ENCODE measurements at places on chromosomes 3 and 15.
A peak's percentile ranks its signal among the peaks of the same experiment; 100 is the strongest.

DNA sequence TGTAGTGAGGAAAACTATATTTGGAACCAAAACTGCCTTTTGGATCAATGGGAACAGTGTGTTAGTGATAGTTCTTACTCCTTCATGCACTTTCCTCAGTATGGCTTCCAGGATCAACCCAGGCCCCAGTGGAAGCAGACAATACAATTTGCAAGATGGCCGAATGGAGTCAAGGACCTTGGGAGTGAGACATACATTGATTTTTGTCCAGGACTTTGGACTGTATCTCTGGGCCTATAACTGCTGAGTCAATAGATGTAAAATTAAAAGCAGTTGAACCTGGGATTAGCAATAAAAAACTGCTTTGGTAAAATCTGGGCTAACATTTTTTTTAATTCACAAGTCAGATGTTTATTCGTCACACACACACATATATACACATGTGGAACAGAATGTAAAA is 1.8 kb downstream of the ARRDC4 start:
- H3K36me3 ChIP-seq = no peaks in the 10 kb centered on the region
- no peak for DNase-seq
- no peak overlapping the region for H3K27ac ChIP-seq
- H3K27me3 ChIP-seq = no peaks in the 10 kb centered on the region
- H3K4me1 ChIP-seq = peaks cover 10% of the 10 kb centered on the region

DNA sequence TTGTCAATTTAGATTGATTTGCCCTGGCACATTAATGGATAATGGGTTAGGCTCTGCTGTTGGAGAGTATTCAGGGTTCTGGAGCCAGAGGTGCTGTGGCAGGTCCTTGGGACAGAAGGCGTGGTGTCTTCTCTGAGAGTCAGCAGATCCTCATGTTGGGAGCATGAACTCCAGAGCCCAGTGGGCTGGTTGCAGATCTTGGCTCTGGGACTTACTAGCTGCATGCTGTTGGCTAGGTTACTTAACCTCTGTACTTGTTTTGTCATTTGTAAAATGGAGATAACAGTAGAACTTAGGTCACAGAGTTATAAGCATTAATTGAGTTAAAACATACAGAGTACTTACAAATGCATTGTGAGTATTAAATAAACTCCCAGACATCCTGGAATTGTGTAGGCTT is 77.6 kb downstream of the CCK start:
- H3K4me3 ChIP-seq = no peak overlapping the region
- H3K4me1 ChIP-seq = peaks cover 28% of the 10 kb centered on the region
- peak; percentile 41 for DNase-seq

GRCh38 chr3:11385891-11386290 is 113.7 kb downstream of the ATG7 start:
- H3K27me3 ChIP-seq = no peaks in the 10 kb centered on the region
- H3K4me3 ChIP-seq = no peak overlapping the region
- no peaks in the 10 kb centered on the region for H3K36me3 ChIP-seq
- peaks cover 21% of the 10 kb centered on the region for H3K4me1 ChIP-seq
- peak overlapping the region; percentile 57 for H3K27ac ChIP-seq
- peak; percentile 92 for DNase-seq

GRCh38 chr3:131616719-131617118 is 113.9 kb upstream of the MRPL3 start:
- H3K27me3 ChIP-seq = no peaks in the 10 kb centered on the region
- no peaks in the 10 kb centered on the region for H3K4me1 ChIP-seq
- no peak overlapping the region for H3K4me3 ChIP-seq

GRCh38 chr3:119555309-119555735 is 4.1 kb downstream of the CD80 start:
- H3K27ac ChIP-seq = no peak overlapping the region
- no peaks in the 10 kb centered on the region for H3K4me1 ChIP-seq
- no peaks in the 10 kb centered on the region for H3K27me3 ChIP-seq
- DNase-seq = peak; percentile 31
- no peaks in the 10 kb centered on the region for H3K36me3 ChIP-seq

GRCh38 chr3:113293348-113293747 is 82.0 kb downstream of the BOC start:
- H3K27ac ChIP-seq = no peak overlapping the region
- H3K36me3 ChIP-seq = no peaks in the 10 kb centered on the region

DNA sequence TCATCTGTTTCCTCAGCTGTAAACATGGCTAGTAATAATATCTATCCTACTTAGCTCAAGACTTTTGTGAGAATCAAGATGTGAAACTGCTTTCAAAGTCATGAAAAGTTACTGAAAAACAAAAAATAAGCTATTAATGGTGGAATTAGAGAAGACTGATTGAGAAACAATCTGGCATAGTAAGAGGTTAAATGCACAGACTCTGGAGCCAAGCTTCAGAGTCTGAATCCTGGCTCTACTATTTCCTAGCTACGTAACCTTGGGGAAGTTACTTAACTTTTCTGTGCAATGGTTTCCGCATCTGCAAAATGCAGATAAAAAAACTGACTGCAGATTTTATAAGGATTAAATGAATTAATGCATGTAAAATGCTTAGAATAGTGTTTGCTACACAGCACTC is 28.8 kb downstream of the LRRFIP2 start:
- peaks cover 10% of the 10 kb centered on the region for H3K36me3 ChIP-seq
- H3K4me3 ChIP-seq = no peak overlapping the region
- H3K27ac ChIP-seq = no peak overlapping the region
- peak; percentile 37 for DNase-seq
- peaks cover 5% of the 10 kb centered on the region for H3K4me1 ChIP-seq
- no peaks in the 10 kb centered on the region for H3K27me3 ChIP-seq

- no peak for DNase-seq
- no peak overlapping the region for H3K27ac ChIP-seq
- H3K27me3 ChIP-seq = no peaks in the 10 kb centered on the region
- no peak overlapping the region for H3K4me3 ChIP-seq
- H3K36me3 ChIP-seq = no peaks in the 10 kb centered on the region
Measured at GRCh38 chr3:158508481-158508880, 62.5 kb upstream of the MLF1 start.

GRCh38 chr15:35728219-35728940 is 182.4 kb upstream of the DPH6 start:
- H3K27ac ChIP-seq = no peak overlapping the region
- no peaks in the 10 kb centered on the region for H3K36me3 ChIP-seq
- H3K4me1 ChIP-seq = peaks cover 8% of the 10 kb centered on the region
- no peak for DNase-seq
- H3K27me3 ChIP-seq = no peaks in the 10 kb centered on the region

GRCh38 chr15:27448986-27449385 is 478.0 kb downstream of the GABRG3 start:
- no peaks in the 10 kb centered on the region for H3K4me1 ChIP-seq
- no peak overlapping the region for H3K27ac ChIP-seq
- no peaks in the 10 kb centered on the region for H3K27me3 ChIP-seq
- no peak overlapping the region for H3K4me3 ChIP-seq
- no peak for DNase-seq

- peaks cover 21% of the 10 kb centered on the region for H3K27me3 ChIP-seq
- no peak for DNase-seq
- H3K27ac ChIP-seq = no peak overlapping the region
Measured at GRCh38 chr3:24520101-24520495, 25.4 kb upstream of the THRB start.

GRCh38 chr3:135128818-135129217 is 333.8 kb downstream of the EPHB1 start:
- H3K27ac ChIP-seq = no peak overlapping the region
- no peak for DNase-seq
- H3K4me1 ChIP-seq = no peaks in the 10 kb centered on the region
- no peak overlapping the region for H3K4me3 ChIP-seq
- H3K36me3 ChIP-seq = no peaks in the 10 kb centered on the region
- no peaks in the 10 kb centered on the region for H3K27me3 ChIP-seq
